ENCODE measurements at places on chromosomes 1 and 21.

- no peaks in the 10 kb centered on the region for H3K27me3 ChIP-seq
- no peaks in the 10 kb centered on the region for H3K4me1 ChIP-seq
- no peaks in the 10 kb centered on the region for H3K36me3 ChIP-seq
- no peak overlapping the region for H3K4me3 ChIP-seq
- no peak overlapping the region for H3K27ac ChIP-seq
- DNase-seq, result no peak
Observed at GRCh38 chr1:203163891-203164635, 11.6 kb downstream of the MYBPH start.

GRCh38 chr1:170668209-170669106 lies 4.5 kb downstream of the PRRX1 start:
- no peak overlapping the region for H3K27ac ChIP-seq
- H3K4me1 ChIP-seq, result peaks cover 72% of the 10 kb centered on the region
- peaks cover 13% of the 10 kb centered on the region for H3K36me3 ChIP-seq
- no peak overlapping the region for H3K4me3 ChIP-seq
- DNase-seq, result no peak

GRCh38 chr1:33524586-33524985 lies 52.1 kb downstream of the ZSCAN20 start:
- no peaks in the 10 kb centered on the region for H3K27me3 ChIP-seq
- H3K27ac ChIP-seq, result no peak overlapping the region
- no peak for DNase-seq
- H3K4me3 ChIP-seq, result no peak overlapping the region
- no peaks in the 10 kb centered on the region for H3K36me3 ChIP-seq
- H3K4me1 ChIP-seq, result no peaks in the 10 kb centered on the region

GRCh38 chr1:161185732-161186311 lies 8.5 kb upstream of the B4GALT3 start:
- DNase-seq, result no peak
- H3K36me3 ChIP-seq, result peaks cover 18% of the 10 kb centered on the region
- H3K4me3 ChIP-seq, result no peak overlapping the region

DNA sequence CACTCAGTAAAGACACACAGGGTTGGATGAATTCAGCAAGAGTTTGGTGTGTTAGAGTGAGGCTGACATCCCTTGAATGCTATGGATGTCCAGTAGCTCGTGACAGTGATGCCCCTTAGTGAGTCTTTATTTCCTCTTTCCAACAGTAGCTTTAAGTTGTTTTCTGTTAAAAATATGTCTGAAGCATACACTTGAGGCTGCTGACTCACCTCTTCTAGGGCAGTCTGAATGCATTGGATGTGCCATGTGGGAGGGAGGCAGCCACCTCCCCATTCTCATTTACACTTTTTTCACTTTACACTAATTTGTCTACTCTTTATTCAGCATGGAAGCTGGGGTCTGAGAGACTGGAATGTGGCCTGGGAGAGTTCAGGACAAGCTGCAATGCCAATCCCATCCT lies 17.6 kb downstream of the NOS1AP start:
- no peak overlapping the region for H3K27ac ChIP-seq
- H3K36me3 ChIP-seq, result no peaks in the 10 kb centered on the region
- H3K27me3 ChIP-seq, result no peaks in the 10 kb centered on the region
- DNase-seq, result no peak
- no peak overlapping the region for H3K4me3 ChIP-seq

DNA sequence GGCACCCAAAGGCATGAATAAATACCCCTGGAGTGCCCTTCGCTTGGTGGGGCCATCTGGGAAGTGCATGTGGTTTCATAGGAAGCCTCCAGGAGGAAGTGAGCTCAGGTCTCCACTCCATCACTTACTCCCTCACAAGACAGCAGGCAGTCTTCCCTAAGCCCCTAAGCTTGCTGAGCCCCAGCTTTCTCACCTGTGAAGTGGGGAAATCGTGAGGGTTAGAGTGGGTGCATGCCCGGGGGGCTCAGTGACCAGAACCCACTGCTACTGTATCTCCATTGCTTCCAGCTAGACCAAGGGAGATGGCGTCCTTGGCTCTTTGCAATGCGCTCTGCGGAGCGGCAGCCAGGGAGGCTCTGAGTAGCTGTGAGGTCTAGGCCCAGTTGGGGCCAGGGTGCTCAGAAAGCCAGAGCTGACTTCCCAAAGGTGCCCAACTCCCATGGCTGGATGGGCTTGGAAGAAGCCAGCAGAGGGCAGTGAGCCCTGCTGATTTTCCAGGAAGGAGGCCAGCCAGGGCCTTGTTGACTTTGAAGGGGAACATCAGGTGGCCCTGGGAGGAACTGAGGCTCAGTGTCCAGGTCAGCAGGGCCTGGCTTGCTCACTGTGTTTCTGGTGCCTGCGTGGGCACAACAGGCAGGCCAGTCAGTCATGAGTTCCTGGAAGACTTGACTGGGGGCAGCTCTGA lies 27.3 kb downstream of the CDCP2 start:
- no peaks in the 10 kb centered on the region for H3K27me3 ChIP-seq
- no peak overlapping the region for H3K4me3 ChIP-seq
- peaks cover 7% of the 10 kb centered on the region for H3K4me1 ChIP-seq
- no peak overlapping the region for H3K27ac ChIP-seq

DNA sequence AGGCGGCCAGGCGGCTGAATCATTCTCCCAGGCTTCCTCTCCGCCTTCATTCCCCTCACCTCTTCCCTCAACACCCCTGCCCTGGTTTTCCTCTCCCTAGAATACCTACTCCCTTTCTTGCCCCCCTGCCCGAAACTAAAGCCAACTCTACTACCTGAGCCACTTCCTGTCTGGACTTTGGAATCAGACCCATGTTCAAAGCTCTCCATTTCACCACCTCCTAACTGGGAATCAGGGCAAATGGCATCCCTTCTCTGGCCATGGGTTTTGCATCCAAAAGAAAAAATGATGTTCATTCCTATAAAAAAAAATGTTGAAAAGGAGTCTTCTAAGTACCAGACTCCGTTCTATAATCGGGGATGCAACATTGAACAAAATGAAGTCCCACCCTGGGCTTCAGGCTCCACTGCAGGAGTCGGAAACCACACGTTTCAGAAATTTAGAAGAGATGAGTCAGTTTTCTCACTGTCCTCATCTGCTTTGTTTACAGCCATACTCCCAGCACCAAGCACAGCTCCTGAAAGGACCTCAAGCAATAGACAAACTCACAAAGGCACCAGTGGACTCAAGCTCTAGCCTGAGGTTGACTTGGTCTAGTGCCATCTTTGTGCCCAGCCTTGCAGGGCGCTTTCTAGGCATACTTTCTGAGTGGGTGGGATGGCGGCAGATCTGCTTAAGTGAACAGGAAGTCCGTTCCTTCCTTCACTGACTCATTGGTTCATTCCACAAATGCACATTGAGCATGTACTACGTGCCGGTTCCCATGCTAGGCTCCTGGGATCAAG lies 176.2 kb downstream of the IGSF21 start:
- H3K36me3 ChIP-seq, result no peaks in the 10 kb centered on the region
- no peaks in the 10 kb centered on the region for H3K4me1 ChIP-seq
- no peak overlapping the region for H3K4me3 ChIP-seq

DNA sequence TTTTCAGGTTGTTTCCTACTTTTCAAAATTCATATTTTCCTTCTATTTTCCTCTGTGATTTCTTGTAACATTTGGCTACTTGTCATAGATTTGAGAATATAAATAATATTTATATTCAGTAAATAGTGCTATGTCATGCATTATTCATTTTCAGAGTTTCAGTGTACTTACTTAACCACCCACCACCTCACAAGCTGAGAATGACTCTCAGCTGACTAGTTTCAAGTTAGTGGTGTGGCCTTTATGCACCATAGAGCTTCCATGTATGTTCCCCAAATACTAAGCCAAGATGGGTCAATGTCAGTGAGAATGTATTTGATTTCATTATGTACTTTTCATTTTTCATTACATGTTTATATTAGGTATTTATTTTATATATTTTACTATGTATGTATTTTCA lies 56.9 kb upstream of the RGS1 start:
- no peaks in the 10 kb centered on the region for H3K4me1 ChIP-seq
- DNase-seq, result no peak
- no peaks in the 10 kb centered on the region for H3K36me3 ChIP-seq
- H3K27ac ChIP-seq, result no peak overlapping the region

- H3K4me3 ChIP-seq, result no peak overlapping the region
- no peak overlapping the region for H3K27ac ChIP-seq
- H3K36me3 ChIP-seq, result no peaks in the 10 kb centered on the region
- no peak for DNase-seq
- no peaks in the 10 kb centered on the region for H3K27me3 ChIP-seq
Observed at GRCh38 chr1:222905151-222905550, 90.3 kb downstream of the DISP1 start.

- peaks cover 95% of the 10 kb centered on the region for H3K36me3 ChIP-seq
- no peak for DNase-seq
- no peaks in the 10 kb centered on the region for H3K27me3 ChIP-seq
- H3K4me3 ChIP-seq, result no peak overlapping the region
- H3K27ac ChIP-seq, result no peak overlapping the region
Observed at GRCh38 chr1:180026556-180026955, 71.9 kb downstream of the CEP350 start.

GRCh38 chr1:20928146-20928545 lies 141.0 kb upstream of the HP1BP3 start:
- no peak for DNase-seq
- no peaks in the 10 kb centered on the region for H3K4me1 ChIP-seq
- no peak overlapping the region for H3K27ac ChIP-seq

DNA sequence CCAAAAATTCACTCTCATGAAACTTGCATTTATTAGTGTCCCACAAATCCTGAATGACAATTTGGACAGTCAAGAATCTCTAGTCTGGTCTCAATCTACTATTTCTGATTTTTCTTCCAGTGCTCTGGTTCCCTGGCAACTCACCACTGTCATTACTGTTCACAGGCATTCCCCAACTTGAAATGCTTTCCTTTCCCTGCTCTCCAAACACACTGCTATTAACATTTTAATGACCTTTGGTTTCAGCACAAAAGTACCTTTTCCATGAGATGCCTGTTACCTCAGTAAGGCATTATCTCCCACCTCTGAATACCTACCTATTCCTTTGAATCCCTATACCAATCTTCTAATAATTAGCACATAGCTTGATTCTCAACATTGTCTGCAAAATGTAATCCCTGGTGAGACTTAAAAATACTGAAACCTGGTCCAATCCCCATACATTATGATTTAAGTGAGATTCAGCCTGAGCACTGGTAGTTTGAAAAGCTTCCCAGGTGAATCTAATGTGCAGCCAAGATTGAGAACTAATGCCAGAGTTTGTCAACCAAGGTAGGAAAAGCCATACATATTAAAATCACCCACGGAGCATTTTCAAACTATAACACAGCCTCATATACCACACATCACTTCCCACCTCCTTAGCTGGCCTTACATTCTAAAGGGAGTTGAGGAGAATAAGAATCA lies 11.7 kb upstream of the ANGPTL3 start:
- no peak overlapping the region for H3K4me3 ChIP-seq
- H3K27ac ChIP-seq, result no peak overlapping the region
- no peak for DNase-seq
- peaks cover 18% of the 10 kb centered on the region for H3K36me3 ChIP-seq
- H3K4me1 ChIP-seq, result no peaks in the 10 kb centered on the region

DNA sequence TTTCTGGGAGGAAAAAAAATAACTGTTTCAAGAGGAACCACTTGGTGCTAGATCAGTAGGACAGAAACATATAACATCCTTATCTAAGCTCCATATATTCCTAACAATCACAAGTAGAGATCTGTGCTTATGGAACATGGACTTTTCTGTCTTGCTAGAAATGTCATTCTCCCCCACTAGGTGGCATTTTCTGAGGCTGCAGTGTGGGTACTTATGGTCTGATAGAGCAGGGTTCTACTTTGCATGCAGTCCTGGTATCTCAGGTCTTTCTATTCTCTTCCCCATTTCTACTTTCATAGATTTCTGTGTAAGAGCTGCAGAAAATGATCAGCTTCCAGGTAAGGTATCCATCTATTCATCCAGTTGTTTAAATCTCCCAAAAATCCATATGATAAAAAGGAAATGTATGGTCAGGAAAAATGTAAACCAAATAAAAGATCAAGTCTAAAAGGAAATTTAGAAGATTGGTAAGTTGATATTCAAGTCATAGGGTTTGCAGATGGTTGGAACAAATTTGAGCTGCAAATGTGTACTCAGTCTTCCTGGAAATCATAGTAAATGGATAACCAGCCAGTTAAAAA lies 1.5 kb downstream of the ZNF684 start:
- DNase-seq, result no peak
- no peak overlapping the region for H3K27ac ChIP-seq
- no peaks in the 10 kb centered on the region for H3K36me3 ChIP-seq
- H3K4me1 ChIP-seq, result peaks cover 5% of the 10 kb centered on the region

GRCh38 chr1:21160263-21160796 lies 16.4 kb downstream of the EIF4G3 start:
- no peak overlapping the region for H3K4me3 ChIP-seq
- peaks cover 15% of the 10 kb centered on the region for H3K4me1 ChIP-seq
- no peaks in the 10 kb centered on the region for H3K27me3 ChIP-seq
- no peak for DNase-seq

DNA sequence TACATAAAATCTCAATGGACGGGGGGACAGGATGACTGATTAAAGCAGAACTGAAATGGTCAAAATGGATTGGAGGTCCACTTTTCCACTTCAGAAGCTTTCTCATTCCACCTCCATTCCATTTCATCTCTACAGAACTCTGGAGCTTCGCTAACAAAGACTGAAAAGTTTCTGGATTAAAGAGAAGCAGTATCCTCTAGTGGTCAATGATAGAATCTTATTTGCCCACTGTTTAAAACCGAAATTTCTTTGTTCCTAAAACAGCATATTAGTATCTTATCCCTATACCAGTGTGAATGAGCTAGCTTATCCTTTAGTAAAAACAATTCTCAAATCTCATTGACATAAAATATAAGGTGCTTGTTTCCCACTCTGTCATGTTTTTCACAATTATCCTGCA lies 890.6 kb downstream of the KCNT2 start:
- H3K27ac ChIP-seq, result no peak overlapping the region
- H3K36me3 ChIP-seq, result no peaks in the 10 kb centered on the region
- no peak for DNase-seq
- H3K4me1 ChIP-seq, result no peaks in the 10 kb centered on the region

DNA sequence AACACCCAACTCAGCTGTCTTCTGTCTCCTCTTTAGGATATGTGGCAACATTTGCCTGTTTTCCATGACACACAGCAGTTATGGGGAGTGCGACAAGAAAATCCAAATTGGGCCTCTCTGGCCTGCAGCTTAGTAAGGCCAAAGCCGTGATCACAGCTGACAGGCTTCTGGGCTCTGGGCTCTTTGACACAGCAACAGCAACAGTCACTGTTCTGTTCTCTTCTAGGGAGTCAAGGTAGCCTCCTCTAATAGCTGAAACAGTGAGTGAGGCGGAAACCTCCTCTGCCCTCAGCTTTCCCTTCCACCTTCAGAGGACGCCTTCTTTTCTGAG lies 19.0 kb downstream of the CLCA1 start:
- peak overlapping the region; percentile 64 for H3K27ac ChIP-seq
- H3K36me3 ChIP-seq, result no peaks in the 10 kb centered on the region
- H3K27me3 ChIP-seq, result no peaks in the 10 kb centered on the region
- no peak overlapping the region for H3K4me3 ChIP-seq
- no peaks in the 10 kb centered on the region for H3K4me1 ChIP-seq

- H3K4me3 ChIP-seq, result peak overlapping the region; percentile 7
- peaks cover 6% of the 10 kb centered on the region for H3K4me1 ChIP-seq
- no peaks in the 10 kb centered on the region for H3K36me3 ChIP-seq
Observed at GRCh38 chr1:24932284-24932683, 2.2 kb upstream of the RUNX3 start.

GRCh38 chr21:38825269-38825668 lies 19.5 kb downstream of the ETS2 start:
- H3K4me3 ChIP-seq, result no peak overlapping the region
- H3K4me1 ChIP-seq, result peaks cover 50% of the 10 kb centered on the region
- no peaks in the 10 kb centered on the region for H3K27me3 ChIP-seq
- no peak for DNase-seq
